ENCODE measurements at places on chromosomes 1 and 21.
A peak's percentile ranks its signal among the peaks of the same experiment; 100 is the strongest.

DNA sequence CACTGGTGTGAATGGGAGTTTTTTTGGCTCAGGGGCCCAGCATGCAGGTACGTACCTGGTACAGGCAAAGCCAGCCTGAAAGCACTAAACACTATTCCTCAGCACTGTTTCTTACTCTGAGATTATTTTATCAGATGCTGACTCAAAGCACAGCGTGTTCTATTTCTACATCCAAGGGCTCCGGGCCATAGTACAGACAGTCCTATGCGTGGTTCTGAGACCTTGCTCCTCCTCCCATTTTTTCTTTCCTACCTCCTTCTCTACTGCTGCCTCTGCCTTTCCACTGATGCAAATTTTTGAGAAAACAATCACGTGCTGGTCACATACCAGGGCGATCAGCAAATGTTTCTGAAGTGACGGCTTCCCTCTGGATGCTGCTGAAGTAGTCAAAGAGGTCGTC is 36.3 kb downstream of the PDPN start:
- no peak for DNase-seq

DNA sequence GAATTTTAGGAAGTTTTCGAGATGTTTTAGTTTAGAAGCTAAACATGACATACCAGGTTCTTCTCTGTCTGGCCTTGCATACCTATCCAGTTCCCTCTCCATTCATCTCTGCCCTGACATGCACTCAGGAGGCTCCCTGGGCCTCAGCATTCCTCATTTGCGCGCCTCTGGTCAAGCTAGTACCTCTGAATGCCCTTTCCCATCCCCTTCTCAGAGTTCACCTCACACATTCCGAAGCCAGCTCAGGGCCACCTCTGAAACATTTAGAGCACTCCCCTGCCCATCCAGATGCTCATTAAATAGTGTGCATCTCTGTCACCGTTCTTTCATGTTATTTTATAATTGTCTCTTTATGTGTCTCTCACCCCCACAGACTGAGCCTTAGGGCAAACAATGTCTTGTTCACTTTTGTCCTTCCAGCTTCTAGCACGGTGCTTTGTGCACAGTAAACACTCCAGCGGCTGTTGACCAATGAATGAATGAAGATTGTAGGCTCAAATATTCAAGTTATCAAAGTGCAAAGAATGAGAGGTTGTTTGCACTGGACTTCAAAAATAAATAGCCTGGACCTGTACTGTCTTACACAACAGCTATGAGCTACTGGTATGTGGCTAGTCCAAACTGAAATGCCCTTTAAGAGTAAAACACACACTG is 1.2 kb upstream of the DHCR24 start:
- DNase-seq = no peak

DNA sequence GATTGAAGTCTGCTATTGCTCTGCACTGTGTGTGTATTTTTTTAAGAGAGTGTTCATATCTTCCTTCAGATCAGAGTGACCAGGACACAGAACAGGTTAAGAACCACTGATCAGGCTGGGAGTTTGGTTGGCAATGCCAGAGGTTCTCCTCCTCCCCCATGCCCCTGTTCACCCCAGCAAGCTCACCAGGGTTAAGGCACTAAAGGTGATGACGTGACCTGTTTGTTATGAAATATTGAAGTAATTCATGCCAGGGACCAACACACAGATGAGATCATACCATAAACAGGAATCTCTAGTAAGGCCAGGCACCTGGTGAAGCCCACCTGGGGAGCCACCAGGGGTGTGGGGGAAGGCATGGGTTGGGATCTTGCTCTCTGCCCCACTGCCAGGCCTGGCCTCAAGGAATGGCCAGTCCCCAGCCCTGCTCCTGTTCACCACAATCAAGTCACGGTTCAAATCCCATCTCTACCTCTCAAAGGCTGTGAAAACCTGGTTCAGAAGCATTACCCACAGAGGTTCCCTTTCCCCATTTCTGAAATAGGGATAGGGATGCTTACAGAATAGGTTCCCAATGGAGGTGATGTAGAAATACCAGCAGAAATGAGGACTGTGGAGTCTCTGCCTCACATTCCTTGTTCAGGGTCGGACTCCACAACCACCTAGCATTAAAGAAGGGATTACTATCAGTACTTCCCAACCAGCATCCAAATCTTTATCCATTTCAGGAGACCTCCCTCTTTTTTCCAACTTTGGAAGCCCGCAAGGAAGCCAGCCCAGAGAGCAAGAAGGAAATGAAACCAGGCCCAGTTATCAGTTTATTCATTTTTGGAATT is 2.4 kb downstream of the ID3 start:
- no peak for DNase-seq

DNA sequence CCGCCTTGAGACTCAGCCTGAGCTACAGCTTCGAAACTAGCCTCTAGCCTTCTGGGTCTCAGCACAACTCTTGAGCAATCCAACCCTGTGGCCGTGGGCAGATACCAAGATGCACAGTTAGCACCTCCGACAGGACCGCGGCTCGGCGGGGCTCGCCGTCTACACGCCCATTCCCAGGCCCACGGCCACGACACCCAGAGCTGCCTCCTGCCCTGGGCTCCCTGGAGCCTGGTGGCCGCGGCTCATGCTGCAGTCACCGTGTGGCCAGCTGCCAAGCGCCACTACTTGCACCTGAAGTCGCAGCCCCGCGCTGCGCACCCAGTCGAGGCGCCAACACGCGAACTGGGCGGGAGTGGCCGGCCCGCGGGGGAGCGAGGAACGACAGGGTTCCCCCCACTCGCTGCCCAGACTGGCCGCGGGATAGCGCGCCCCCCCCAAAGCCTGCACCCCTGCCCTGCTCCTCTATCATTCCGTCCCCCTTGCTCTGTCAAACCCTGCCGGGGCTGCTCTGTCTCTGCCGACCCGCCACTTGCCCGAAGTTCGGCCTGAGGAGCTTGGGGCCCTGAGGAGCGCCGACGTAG is 729 bp upstream of the CDCA8 start:
- no peak for DNase-seq

- DNase-seq = no peak
These were observed 188.7 kb downstream of the GIPC2 start for GRCh38 chr1:78234496-78234895.

DNA sequence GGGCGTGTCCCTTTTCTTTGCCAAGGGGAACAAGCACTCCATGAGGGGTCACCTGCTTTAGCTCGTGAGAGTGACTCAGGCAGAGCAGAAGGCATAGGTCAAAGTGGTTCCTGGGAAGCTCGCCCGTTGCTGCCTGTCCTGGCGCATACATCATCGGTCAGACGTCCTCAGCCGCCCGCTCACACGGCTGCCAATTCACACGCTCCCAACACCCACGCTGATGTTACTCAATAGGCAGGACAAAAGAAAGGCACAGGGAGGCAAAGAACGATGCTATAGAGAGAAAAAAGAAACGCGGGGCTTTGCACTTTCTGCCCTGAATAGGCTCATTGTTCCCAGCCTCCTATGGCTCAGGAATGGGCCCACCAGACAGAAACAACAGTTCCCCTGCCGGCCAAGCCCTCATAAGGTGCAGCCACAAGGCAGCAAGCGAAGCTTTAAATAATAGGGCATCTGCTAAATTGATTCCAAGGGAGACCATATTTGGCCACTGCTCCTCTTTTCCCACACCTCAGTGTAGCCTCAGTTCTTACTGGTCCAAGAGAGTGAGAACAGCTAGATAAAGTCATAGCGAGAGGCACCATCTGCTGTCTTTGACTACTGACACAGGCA is 38.7 kb downstream of the VTCN1 start:
- no peak for DNase-seq

DNA sequence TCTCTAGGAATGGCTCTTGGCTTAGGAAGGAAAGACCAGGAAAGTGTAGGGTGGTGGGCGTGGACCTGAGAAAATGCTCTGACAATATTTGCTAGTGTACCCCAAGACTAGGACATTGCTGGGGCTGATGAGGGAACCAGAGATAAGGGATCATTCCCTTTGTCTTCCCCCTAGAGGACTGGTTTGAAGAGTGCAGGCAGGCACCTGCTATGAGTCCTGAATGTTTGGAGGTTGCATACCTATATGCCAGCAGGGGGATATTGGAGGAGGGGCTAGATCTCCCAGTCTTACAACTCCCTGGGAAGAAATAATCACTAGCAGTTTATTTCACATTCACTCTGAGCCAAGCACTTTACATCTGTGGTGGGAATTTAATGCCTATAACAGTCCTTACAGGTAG is 6.0 kb upstream of the BCL10 start:
- no peak for DNase-seq

DNA sequence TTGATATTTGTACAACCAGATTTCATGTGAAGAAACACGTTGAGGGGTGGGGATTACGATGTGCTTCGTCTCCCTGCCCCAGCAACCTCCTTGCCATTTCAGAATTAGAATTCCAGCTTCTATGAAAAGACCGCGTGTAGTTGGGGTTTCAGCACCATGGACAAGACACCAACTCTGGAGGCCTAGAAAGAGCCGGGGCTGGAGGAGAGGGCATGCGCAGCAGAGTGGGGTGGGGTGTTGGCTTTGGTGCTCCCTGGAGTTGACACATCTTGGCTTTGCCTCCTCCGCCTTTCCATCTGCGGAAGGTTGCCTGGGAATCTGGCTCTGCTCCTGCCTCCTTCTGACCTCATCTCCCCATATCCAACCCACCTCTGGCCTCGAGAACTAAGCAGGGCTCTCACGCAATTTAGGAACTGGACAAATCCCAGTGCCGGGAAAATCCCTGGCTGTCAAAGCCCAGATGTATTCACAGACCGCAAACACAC is 11.8 kb downstream of the HTR6 start:
- no peak for DNase-seq

DNA sequence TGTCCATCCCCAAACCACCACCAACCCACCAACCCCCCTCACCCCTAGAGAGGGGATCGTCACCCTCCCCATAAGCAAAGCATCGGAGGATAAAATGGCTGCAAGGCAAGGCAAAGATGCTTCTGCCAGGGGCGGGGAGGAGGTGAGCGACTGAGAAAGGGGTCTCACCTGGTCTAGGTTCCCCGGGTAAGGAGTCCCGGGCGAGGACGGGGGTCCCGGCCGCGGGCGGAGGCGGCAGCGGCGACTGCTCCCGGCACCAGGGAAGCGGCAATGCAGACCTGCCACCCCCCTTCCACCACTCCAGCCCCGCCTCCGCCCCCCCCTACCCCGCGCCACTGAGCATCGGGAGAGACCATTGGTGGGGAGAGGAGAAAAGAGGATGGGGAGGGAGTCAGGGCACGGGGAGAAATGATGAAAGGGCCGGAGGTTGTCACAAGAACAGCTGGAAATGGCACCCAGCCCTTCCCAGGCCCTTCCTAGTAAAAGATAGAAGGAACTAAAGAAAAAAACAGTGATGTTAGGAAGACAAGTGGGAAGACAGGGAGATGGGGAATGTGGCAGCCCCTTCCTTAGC is at the start of gene SV2A:
SV2A (minus strand) TSS at position 274 of the 574 bp plus-strand sequence. CDS start 4,004 bp downstream, outside the sequence.
- no peak for DNase-seq

DNA sequence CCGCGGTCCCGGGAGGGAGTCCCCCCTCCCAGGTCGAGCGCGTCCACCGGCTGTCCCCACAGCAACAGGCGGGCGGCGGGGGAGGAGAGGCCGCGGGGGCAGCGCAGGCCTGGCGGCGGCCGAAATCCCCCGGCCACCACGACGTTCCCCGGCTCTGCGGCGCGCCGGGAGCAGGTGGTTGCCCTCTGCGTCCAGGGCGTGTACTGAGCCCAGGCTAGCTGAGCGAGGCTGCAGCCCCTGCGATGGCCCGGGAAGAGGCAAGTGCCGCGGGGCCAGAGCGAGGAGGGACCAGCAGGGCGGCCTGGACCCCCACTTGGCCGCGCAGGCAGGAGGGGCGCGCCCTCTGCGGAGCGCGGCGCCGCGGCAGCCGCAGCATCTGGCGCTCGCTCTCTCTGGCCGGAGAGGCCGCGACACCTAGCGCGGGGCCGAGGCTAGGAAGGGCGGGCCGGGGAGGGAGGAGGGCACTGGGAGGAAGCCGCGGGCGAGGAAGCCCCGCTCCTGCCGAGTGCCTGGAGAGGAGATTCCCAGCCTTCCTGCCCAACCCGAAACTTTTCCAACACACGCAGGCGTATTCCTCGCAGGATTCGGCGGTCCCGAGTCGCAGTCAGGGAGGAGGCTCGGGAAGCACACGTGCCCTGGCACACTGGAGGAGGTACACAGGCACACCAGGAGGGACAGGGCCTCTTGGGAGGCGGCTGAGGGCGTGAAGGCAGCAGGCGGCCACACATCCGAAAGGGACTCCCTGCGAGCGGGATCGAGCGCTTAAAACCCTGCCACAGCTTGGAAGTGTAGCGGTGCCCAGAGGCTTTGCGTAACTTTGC is 4.9 kb upstream of the PROX1 start:
- DNase-seq = no peak

- DNase-seq = no peak
These were observed 328.1 kb upstream of the LYPLAL1 start for GRCh38 chr1:218845589-218845988.

- peak; percentile 47 for DNase-seq
These were observed at the start of gene TARBP1 for GRCh38 chr1:234478481-234479309. TARBP1 (minus strand) TSS chr1:234479179; CDS start chr1:234479103, 76 bp downstream.

DNA sequence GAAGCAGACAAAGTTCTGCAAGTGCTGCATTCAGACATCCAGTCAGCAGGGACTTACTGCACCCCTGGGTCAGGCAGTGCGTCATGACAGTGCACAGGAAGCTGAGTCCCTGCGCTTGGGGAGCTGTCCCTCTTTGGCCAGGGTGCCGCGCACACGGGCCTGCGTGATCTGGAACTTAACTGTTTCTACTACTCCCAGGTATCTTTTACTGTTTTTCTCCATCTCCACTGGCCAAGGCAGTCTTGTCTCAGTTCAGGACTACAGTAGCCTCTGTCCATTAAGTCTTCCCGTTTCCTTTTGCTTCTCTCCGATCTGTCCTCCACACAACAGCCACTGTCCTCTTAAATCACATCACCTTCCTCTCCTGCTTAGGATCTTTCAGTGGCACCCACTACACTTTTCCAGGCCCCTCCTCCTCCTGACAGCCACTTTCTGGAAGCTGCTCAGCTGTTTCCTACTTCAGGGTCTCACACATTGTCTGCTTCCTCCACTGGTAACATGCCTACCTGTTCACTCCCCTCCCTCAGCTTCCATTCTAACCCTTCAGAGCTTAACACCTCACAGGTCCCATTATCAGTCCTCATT is 15.9 kb downstream of the ERRFI1 start:
- no peak for DNase-seq

DNA sequence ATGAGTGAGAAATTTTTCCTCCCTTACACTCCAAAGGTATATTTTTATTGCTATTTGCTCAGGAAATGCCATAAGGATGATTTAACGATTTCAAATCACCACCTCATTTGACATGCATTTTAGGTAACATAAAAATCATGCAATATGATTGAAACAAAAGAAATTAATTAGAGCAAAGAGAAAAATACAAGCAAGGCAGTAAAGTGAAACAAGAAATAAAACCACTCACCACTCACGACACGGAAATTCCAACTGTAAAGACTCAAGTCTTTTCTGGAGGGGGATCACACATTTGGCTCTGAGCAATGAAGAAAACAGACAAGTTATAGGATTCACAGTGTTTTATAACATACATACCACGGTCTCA is 86.8 kb upstream of the ARHGAP29 start:
- DNase-seq = no peak

Data from stimulated activated CD8-positive, alpha-beta memory T cell treated with anti-CD3 and anti-CD28 coated beads, Interleukin-4, amount 100 ng/mL, for 1 hour (primary cell).